ENCODE measurements at places on chromosomes 2 and 18.

- no peak for DNase-seq
These were observed 293.7 kb upstream of the HDAC4 start for GRCh38 chr2:239694487-239694886.

DNA sequence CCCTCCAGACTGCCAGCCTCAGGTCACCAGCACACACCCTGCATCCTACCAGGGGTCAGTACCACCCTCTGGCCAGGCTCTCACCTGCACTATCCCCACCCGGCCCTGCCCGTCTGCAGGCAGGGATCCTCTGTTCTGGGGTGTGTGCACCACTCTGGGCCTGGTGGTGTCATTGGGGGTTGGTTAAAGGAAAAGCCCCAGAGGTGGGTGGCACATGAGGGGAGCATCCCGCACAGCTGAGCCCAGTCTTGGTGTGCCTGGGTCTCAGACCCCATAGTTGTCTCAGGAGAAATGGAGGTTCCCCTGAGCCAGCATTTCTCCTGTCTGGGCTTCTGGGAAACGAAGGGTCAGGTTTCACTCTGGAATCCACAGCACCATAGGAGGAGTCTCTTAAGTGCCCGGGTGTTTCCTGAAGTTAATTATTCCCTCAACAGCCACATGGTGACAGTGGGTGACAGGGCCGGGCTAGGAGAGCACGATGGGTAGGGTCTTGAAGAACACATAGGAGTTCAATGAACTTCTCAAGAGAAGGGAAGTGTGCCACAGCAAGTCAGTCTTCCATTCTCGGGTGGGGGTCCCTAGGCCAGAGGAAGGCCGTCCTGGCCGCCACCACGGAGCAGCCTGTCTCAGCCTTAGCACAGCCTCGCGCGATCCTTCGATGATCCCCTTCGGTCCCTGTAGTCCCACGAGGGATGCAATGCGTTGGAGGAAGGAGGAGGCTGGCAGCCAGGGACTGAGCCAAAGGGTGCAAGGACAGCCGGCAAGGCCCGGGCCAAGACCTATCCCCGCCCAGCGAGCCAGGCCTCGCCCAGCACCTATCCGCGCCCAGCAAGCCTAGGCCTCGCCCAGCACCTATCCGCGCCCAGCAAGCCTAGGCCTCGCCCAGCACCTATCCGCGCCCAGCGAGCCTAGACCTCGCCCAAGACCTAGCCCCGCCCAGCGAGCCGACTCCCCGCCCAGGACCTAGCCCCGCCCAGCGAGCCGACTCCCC lies 1.1 kb upstream of the FARP2 start:
- DNase-seq: peak; percentile 47

- no peak for DNase-seq
These were observed 125.6 kb downstream of the GRB14 start for GRCh38 chr2:164495491-164496223.

GRCh38 chr2:26550276-26551015 lies 72.5 kb upstream of the OTOF start:
- no peak for DNase-seq

- DNase-seq: no peak
These were observed 5.1 kb upstream of the CALCRL start for GRCh38 chr2:187453078-187453641.

GRCh38 chr18:61398961-61399705 lies 65.9 kb downstream of the CDH20 start:
- DNase-seq: no peak

DNA sequence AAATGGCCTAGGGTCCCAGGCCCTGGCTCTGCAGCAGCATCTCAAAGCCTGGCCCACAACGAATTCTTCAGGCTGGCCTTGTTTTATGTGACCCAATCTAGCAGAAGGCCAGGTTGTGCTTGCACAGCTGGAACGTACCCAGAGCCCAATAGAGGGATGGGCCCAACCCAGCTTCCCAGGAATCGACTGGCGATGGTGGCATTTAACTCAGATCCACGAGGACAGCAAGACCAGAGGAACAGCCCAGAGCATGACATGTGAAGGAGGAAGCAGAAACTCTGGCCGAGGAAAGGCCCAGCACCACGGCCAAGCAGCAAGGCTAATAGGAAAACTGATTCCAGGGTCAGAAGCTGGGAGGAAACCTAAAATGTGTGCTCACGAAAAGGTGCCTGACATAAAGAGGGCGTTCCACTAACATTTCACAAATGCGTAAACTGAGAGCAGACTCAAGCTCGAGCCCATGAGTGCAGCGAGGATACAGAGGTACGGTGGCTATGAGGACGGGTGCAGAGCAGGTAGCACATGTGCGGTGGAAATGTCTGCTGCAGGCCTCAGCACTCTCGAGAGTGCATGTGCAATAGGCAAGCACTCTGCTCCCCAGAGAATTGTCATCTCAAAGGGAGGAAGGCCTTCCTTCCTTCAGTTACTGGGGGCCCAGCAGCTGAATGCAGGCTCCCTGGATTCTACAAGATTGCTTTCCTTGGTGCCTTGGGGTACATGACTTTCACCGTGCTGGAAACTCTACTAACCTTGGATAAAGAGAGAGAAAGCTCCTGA lies 156.9 kb upstream of the GLI2 start:
- DNase-seq: no peak

- DNase-seq: peak; percentile 38
These were observed 166.0 kb upstream of the STK17B start for GRCh38 chr2:196337208-196337953.

DNA sequence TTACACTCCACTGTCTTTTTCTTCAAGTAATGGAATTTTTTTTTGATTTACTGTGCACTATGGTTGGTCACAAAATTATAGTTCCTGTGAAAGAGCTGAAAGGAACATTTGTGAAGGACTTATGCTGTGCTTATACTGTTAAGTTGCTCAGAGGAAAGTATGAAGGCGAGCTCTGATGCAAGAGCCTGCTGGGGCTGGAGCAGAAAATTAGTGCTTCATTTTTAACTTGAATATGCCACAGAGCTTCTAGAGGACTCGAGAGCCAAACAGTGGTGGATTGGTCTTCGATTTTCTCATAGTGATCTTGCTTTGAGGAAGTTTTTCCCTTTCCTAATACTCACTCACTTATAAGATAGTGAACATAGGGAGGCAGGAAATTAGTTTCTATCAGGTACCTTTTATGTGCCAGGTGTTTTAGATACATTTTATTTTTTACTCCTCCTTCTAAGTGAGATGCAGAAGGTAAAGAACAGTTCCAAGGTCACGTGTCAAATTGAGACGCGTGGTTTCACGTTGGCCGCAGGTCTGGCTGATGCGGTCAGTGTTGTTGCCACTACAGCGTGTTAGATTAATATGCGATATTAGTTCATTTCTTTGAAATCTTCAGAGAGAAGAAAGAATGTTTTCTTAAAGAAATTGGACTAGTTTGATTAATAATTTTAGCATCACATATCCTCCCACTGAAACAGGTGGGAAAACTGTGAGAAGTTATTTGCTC lies 20.2 kb downstream of the GATA6 start:
- DNase-seq: no peak

DNA sequence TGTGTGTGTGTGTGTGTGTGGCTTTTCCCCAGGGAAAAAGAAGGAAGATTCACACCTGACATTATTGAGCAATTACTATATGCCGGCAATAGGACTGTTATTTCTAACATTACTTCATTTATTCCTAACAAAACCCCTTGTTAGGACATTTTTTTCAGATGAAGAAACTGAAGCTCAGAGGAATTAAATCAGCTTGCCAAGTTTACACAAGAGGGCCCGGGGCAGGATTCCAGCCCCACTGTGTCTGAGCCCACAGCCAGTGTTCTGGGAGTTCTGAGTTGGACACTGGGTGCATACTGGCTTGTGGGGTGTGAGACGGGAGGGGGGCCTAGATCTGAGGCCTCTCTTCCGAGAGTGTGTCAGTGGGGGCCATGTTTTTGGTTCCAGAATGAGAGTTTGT lies 9.9 kb downstream of the TOGARAM2 start:
- DNase-seq: no peak

GRCh38 chr2:232967474-232967873 lies 45.6 kb downstream of the NGEF start:
- DNase-seq: no peak

- no peak for DNase-seq
These were observed 8.7 kb downstream of the ANTXR1 start for GRCh38 chr2:69021727-69022126.

DNA sequence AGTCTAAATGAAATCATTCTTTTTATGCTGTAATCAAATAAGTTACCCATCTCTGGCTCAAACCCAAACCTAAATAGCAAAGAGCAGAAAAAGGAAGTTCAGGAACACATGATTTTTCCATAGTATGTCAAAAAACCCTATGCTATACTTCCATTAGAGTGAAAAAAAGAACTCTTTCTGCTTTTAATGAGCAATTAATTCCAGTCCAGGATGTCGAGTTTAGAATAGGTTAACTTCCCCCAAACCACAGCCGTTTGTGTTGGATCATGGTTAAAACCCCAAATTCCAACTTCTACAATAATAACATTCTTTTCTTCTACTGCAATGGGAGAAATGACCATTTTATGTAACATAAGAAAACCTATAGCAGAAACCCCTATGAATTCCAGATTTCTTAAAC lies 171.1 kb upstream of the NRP2 start:
- no peak for DNase-seq

GRCh38 chr2:112149194-112149593 lies 11.0 kb downstream of the FBLN7 start:
- no peak for DNase-seq

DNA sequence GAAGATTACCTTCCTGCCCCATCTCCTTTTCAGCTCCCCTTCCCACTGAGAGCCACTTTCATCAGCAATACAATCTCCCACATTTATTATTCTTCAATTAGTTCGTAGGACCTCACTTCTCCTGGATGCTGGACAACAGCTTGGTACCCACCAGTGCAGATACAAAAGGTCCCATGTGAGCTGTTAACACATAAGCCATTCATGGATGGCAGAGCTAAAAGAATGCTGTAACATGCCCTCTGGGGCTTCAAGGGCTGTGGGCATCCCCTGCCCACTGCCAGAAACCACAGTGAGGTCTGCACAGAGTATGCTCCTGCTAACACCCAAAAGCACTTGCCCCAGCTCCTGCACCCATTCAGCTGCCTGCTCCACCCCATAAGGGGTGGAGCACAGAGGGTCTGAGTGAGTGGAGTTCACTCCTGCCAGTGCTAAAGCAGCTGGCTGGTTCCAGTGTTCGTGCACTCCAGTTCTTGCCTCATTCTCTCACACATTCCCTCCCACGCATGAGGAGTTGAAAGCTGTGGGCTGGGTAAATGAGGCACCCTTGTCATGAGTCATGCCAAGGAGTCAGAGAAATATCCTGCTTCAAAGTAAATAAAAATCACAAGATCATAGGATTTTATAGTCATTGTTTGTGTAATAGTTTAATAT lies 305.9 kb upstream of the TMEFF2 start:
- DNase-seq: no peak

DNA sequence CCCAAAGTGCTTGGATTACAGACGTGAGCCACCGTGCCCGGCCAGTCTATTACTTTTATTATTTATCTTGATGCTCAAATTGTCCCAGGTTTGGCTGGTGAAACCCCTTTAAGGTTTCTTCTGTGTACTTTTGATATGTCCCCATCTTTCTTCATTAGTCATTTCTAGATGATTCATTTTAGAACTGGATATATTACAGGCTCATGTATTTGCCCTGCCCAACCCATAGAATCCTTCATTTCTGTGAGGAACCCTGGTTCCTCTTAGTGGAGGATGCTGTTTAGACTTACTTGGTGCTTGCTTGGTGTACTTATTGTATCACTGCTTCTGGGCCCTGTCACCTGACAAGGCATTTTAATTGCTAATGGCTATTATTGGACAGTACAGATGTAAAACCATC lies 40.1 kb downstream of the KCMF1 start:
- DNase-seq: no peak

DNA sequence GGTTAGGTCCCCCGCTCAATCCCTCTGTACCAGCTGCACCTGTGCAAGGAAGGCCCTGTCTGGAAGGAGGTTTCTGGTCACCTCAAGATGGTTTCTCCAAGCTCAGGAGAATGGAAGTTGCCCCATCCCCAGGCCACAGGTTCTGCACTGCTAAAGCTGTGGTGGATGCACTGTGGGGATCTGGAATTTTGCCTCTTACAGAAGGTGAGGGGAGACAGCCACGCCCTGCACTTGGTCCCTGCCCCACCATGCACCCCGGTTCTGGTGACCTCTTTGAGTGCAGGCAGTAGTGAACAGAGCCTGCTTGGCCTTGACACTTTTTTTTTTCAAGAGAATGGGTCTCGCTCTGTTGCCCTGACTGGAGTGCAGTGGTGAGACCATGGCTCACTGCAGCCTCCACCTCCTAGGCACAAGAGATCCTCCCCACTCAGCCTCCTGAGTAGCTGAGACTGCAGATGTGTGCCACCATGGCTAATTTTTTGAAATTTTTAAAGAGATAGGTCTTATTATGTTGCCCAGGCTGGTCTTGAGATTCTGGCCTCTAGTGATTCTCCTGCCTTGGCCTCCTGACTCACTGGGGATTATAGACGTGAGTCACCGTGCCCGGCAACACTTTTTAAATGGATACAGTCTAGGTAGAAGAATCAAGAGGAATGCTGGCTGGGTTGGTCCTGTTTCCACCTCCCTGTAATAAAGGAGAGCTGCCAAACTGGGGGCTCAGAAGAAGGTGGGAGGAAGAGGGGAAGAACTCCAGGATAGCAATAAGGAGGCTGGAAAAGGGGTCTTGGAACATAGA lies 5.8 kb upstream of the NT5DC4 start:
- no peak for DNase-seq

GRCh38 chr2:144967961-144968360 lies 448.0 kb upstream of the ZEB2 start:
- DNase-seq: no peak

DNA sequence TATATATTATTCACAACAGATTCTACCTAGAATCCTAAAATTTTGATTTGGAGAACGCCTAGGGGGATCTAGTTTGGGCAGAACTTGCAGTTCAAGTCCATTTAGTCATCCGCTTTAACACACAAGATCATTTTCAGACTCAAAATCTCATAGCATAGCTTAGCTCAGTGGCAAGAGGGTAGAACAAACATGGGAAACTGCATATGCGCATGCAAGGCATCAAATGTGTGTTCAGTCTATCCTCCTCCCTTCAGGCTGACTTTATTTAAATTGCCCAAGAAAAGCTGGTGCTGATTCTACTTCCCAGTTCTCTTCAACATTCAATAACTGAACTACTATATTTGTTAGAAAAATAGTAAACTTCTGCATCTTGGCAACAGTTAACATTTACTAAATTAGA lies 79.6 kb upstream of the NRXN1 start:
- no peak for DNase-seq

DNA sequence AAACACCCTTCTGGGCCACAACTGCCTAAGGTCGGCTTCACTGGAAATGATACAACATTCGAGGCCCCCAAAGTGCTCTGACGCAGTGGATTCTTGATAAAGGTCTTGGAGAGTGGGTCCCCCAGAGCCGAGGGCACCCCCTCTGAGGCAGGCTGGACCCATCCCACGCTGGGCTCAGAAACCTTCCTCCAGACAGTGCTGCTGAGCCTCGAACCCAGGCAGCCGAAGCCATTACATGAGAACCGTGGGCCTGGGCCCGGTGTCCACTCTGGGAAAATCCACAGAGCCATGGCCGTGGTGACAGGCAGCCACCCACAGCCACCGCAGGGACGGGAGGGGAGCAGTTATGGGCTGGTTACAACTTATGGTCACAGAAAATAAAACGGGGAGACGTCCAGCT lies 81.4 kb upstream of the ID2 start:
- no peak for DNase-seq

GRCh38 chr2:159444754-159445153 lies 158.3 kb upstream of the WDSUB1 start:
- DNase-seq: no peak
